ENCODE measurements at places on chromosomes 6 and 20.
A peak's percentile ranks its signal among the peaks of the same experiment; 100 is the strongest.

GRCh38 chr6:31474871-31475286 is 23.1 kb upstream of the MICB start:
- peak; percentile 84 for DNase-seq

DNA sequence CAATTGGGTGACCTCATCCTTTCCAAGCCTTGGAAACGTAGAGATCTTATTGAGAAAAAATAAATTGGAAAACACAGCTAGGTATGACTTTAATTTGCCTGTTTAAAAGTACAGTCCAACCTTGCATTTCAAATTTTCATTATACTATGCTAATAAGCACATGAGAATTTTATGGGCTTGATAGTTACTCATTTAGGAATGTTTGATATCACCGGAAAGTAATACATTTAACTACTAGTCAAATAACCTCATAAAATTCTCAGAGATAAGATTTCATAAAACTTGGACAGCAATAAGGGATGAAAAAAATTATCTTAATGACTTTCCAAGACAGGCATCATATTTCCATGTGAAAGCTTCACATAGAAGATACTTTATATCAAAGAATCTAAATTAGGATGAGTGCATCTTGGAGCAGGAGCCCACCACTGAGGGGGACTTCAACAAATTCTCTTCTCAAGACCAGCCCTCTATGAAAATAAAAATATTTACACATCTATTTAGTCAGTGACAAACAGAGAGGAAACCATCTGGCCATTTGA is 236.3 kb downstream of the EPHA7 start:
- DNase-seq = no peak

DNA sequence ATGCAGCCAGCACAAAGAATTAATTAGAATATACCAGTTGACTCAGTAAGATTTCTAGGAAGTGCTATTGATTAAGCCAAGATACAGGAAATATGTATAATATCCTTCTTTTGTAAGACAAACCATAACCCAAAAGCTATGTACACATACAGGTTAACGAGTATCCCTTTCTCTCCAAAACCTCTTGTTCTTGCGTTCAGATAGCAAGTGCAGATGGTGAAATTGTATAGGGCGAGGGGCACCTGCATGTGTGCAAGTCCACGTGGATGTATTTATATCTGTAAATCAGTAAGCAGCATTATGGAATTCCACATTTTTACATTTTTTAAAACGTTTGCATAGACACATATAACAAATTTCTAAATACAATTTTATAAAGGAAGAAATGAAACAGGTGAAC is 228.6 kb downstream of the TBXT start:
- no peak for DNase-seq

- DNase-seq = no peak
Observed at GRCh38 chr20:58590679-58591473, 60.2 kb upstream of the STX16 start.

DNA sequence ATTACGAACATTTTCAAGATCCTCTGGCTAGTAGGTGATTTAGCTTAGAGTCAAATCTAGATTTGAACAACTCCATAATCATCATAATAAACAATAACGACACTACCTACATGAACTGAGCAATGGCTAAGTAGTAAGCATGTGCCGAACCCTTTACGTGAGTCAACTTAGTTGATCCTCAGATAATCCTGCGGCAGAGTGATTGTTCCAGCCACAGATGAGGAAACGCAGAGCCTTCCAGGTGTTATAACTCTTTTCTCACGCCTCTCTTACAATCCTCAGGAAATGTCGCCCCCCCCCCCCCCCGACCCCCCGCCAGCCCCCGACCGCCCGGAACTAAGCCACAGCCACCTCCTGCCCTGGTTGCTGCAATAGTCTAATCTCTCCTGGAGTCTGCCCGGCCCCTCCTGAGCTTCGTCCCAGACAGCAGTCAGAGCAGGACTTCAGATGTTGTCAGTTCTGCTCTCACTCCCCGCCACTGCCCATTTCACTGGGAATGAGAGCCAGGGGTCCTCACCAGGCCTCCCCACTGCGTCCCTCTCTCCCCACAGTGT is 141.5 kb upstream of the AGPAT4 start:
- peak; percentile 65 for DNase-seq

DNA sequence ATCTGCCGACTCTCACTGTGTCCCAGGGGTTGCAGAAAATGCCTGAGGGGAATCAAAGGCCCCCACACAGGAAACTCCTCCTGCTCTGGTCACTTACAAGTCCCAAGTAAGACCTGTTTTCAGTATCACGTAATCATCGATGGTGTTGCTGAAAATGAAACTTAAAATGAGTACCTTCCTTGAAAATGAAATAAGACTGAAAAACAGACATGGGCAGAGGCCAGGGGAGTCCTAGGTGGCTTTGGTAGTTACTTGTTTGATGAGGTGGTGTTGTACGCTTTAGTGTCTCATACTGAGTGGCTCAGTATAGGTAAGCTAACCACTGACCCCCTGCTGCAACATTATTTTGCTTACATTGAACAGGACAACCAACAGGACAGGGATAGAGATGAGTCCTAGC is 43.0 kb upstream of the SYNCRIP start:
- no peak for DNase-seq

Data from H7 (cell line).